ENCODE measurements at places on chromosomes 11 and 22.

- peak; percentile 19 for DNase-seq
Observed at GRCh38 chr11:48193876-48194275, 22.7 kb upstream of the OR4B1 start.

DNA sequence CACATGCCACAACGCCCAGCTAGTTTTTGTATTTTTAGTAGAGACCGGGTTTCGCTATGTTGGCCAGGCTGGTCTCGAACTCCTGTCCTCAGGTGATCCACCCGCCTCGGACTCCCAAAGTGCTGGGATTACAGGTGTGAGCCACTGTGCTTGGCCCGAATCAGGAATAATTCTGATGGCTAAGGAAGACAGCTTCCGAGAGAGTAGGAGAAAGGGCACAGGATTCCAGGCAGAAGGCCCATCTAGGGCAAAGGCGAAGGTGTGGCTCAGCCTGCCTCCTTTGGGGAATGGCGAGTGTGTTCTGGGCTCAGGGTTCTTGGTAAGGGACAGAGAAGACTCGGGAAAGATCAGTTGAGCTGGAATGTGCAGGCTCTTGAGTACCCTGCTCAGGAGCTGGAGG lies 1.6 kb upstream of the SYCE3 start:
- DNase-seq, result no peak

GRCh38 chr22:20027966-20028854 lies 7.3 kb downstream of the TANGO2 start:
- no peak for DNase-seq

- no peak for DNase-seq
Observed at GRCh38 chr22:49765091-49765771, 62.4 kb downstream of the BRD1 start.

- DNase-seq, result no peak
Observed at GRCh38 chr11:73142128-73142377, at the start of gene FCHSD2. Gene FCHSD2, minus strand, starts transcription at chr11:73142318. Its CDS starts 441 bp downstream, at chr11:73141877.

- peak; percentile 8 for DNase-seq
Observed at GRCh38 chr22:21102659-21103267, 57.0 kb downstream of the LRRC74B start.

DNA sequence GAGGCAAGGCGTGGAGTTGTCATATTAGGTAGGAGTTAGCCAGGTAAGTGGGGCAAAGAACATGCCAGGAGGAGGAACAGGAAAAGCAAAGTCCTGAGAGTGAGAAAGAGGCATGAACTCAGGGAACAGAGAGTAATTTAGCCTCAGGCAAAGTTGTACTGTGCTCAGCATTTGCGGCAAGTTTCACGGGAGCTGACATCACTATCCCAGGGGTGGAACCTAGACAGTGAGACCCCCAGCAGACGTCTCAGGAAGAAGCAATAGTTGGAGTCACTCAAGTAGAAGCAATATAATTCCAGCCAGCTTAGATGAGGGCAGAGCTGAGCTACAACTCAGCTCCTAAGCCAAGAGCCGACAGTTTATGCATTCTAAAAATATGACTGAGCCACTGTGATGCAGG lies 426.0 kb upstream of the ISX start:
- no peak for DNase-seq

DNA sequence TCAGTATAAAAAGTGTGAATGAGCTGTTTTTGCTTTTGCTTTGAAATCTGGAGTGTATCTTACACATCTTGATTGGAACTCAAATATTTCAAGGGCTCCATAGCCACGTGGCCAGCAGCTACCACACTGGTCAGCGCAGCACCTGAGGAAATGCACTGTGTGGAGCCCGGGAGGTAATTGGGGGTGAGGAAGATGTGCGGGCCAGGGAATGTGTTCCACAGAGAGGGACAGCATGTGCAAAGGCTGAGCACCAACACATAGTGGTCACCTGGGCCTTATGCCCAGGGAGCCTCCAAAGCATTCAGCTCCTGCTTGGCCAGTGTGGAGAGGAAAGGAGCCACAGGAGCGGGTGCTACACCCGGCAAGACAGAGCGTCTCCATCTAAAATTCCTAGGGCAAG lies 20.8 kb downstream of the RELT start:
- no peak for DNase-seq

DNA sequence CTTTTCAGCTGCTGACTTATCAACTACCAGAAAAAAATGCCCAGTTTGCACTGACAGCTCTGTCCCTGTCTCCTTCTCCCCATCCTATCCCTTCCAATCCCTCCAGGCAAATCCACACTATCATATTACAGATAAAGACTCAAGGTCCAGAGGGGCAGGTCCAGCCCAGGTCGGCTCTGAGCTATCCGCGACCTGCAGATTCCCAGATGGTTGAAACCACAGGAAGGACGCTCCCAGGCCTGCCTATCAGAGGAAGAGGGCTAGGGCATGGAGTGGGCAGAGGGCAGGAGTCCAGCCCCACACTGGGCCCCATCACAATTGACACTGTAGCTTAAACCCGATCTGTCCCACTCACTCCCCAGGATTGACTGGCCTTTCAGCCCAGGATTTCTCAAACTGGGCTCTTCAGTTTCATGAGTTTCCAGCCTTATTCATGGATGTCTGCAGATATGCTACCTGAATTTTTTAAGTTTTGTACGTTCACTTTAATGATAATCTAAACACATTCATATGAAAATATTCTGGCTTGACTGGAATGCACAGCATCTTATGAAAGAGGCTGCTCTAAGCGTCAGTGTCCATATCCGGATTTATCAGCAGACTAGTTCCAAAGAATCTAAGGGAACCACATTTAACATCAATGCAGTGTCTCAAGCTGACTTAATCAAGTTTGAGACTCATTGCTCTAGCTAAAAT lies 16.4 kb upstream of the FCHSD2 start:
- DNase-seq, result no peak

- no peak for DNase-seq
Observed at GRCh38 chr11:2382936-2383851, 6.1 kb downstream of the CD81 start.

DNA sequence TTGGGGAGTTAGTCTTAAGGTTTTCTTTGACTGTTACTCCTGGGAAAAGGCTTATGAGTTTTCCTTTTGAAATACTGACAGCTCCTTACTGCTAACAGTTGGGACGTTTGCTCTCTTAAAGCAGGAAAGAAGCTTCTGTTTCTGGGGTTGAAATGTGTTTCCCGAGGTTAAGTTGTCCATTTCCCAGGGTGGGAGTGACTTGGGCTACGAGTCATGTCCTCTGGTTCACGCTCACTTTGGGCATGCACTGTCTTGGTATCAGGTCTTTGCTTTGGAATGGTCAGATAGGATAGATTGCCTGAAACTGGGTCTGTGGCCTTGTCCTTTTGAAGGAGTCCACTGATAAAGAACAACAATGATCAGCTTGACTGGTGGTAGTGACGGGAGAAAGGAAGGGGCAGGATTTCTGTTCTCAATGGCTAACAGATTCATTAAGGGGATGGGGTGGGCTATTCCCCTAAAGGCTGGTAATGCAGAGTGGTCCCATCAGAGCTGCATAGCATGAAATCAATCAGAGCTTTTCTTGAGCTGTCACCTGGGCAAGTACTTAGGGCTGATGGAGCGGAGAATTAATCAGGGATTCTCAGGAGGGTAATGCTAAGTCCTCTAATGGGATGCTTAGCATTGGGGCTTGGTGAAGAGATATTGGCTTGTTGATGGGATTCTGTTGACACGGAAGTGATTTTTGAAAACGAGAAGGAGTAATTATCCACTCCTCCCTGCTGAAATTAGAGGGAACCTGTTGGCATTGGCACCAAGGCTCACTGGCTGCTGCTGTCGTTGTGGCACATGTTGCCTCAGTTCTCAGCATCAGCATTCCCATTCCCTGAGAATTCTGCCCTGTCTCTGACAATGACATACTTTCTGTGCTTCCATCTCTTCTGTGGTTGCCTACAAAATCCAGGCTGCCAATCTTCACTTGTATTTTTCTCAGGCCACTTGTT lies 81.6 kb downstream of the TEAD1 start:
- no peak for DNase-seq

- no peak for DNase-seq
Observed at GRCh38 chr11:68350759-68351449, 38.5 kb downstream of the LRP5 start.

- DNase-seq, result no peak
Observed at GRCh38 chr11:117887431-117888138, 11.1 kb upstream of the FXYD6 start.

DNA sequence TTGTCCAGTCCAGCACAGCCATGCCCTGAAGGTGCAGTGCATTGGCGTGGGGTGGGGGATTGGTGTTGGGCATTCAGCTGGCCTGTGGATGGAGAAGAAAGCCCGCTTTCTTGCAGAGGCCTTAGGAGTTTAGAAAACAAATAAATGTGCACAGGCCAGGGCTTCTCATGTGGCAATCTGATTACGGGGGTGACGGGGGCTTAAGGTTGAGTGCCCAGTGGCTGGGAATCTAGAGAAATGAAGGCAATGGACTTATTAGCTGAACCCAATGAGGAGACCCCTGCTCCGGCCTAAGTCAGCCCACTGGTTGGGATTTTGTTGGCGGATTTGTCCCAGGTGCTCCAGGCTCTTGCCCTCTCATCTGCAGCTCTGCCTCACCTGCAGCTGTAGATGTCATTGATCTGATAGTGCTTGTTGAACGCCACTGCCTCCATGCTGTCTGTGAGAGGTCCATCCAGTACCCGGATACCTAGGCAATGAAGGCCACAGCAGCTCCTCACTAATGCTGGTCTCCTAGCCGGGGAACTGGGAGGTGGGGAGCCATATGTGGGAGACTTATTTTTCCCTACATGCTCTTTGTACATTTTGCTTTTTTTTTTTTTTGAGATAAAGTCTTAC lies 6.2 kb downstream of the PCSK7 start:
- no peak for DNase-seq

GRCh38 chr11:123035831-123036230 lies 26.1 kb downstream of the HSPA8 start:
- DNase-seq, result no peak

- no peak for DNase-seq
Observed at GRCh38 chr22:48268771-48269552, 1506.5 kb downstream of the TBC1D22A start.

DNA sequence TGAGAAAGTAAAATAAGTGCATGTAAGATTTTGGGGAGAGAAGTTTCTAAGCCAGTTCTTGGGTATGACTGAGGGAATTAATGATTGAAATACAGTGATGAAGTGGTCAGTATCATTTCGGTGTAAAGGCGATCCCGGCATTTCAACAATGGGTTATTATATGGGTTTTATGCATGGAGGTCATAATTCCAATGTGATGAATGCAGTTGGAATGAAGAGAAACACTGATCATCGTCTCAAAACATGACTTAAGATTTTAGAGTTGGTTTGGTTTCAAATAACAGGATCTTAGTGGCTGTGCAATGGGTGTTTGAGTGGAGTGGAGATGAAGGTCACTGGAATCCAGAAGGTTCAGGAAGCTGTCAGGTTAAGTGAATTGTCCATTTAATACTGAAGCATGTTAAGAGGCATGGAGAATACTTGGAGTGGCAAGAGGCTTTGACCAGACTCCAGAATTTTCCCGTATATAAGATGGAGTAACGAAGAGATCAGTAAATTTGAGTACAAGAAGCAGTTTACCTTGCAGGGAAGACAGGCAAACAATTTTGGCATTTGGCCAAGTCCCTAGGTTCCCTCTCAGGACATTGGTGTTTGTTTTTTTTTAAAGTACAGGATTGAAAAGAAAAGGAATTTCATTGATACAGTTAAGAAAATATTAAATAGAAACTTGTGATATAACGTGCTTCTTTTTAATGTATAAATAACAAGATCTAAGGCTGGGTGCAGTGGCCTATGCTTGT lies 96.4 kb upstream of the BIRC3 start:
- no peak for DNase-seq

DNA sequence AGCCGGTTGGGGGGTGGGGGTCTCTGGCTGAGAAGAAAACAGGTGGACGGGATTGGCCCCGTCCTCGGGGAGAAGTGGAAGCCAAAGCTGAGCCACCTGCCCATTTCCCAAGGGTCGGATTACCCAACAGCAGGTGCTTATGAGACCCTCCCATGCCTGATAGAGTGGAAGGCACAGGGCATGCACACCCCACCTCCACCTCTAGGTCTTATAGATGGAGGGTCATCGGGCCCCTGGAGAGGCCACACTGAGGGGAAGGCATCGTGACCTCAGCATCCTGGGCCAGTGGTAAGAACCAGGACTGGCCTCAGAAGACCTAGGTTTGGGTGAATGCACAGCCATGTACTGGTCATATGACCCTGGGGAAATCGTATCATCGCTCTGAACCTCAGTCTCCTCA lies 85.9 kb downstream of the BUD13 start:
- DNase-seq, result no peak
